Activated T-cell treated with anti-CD3 and anti-CD28 coated beads for 48 hours (primary cell): ENCODE measurements at places on chromosomes 2 and 18.
A peak's percentile ranks its signal among the peaks of the same experiment; 100 is the strongest.

DNA sequence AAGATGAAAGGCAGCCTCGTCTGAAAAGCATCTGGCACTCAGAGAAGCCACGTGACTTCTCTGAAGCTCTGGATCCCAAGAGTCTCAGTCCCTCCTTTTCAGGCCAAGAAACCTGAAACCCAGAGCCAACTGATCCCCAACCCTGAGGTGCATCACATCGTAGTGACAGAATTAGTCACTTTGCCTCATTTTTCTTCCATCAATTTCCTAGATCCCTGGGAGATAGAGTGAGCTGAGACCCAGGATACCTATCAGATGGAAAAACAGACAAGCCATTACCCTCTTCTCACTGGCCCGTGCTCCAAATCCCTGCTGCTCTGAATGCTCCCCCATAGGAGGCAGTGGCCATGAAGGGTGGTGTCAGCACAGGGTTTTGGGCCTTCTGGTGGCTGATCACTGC is 113.1 kb downstream of the ALK start:
- DNase-seq = no peak

DNA sequence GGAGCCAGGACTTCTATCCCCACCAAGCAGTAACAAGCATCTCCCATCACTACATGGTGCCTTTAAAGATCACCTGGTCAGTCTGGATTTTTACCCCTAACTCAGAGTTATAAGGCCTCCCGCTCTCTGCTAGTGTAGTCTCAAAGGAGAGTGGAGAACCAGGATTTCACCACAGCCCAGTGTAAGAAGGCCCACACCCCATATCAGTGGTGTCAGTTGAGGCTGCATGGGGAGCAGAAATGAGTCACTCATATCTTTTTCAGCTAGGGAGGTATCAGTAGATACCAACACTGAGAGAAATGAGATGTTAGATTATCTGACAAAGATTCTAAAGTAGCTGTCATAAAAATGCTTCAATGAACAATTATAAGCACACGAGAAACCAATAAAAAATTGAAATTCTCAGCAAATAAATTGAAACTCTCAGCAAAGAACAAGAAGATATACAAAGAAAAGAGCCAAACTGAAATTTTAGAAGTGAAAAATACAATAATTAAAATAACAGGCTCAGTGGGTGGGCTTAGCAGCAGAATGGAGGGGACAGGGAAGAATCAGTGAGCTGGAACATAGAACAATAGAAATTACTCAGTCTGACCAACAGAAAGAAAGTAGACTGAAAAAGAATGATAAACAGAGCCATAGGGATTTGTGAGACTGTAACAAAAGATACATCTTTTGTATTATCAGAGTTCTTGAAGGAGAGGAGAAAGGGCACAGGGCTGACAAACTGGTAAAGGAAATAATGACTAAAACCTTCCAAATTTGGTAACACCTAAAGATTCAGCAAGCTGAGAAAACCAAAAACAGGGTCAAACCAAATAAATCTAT is 257.7 kb downstream of the ANAPC1 start:
- no peak for DNase-seq

GRCh38 chr18:58970943-58971790 is 106.5 kb downstream of the ZNF532 start:
- DNase-seq = no peak

DNA sequence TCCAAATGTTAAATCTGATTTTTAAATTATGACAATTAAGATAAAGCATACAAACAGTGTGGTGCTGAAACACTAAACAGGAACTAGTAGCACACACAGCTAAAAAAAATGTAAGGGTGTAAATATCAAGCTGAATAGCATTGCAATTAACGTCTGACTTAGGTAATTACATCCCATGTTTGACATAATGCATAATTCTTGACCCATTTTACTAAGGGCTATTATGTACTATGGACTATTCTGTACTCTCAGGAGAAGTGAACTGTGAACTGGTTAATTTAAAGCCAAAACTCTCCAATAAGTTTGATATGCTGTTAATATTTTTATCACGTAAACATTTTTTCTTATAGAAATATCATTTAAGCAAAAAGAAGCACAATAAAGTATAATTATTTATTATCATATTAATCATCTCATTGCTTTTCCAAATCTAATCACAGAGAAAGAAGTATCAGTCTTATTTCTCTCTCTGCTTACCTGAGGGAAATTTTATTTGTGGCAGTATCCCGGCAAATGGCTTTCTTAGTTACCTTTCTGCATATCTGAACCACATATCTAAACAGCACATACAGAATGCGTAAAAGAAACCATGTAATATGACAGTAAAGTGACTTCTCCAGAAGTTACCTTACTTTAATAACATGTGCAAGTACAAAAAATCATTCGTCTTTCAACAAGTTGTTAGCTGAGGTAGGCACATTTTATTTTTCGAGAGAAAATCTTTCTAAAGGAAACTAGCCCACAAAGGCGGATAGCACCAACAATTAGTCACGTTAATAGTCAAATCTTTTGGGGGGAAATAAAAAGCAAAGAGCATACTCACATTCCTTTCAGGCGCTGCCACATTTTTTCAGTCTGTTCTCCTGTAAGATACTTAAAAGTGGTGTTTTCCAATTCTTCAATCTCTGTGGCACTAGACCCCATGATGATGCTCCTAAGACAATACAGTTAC is 94.9 kb upstream of the PDE1A start:
- DNase-seq = no peak

- no peak for DNase-seq
Observed at GRCh38 chr2:150878356-150878755, 383.3 kb downstream of the RBM43 start.

- DNase-seq = no peak
Observed at GRCh38 chr18:27075828-27076227, 109.3 kb downstream of the CHST9 start.

DNA sequence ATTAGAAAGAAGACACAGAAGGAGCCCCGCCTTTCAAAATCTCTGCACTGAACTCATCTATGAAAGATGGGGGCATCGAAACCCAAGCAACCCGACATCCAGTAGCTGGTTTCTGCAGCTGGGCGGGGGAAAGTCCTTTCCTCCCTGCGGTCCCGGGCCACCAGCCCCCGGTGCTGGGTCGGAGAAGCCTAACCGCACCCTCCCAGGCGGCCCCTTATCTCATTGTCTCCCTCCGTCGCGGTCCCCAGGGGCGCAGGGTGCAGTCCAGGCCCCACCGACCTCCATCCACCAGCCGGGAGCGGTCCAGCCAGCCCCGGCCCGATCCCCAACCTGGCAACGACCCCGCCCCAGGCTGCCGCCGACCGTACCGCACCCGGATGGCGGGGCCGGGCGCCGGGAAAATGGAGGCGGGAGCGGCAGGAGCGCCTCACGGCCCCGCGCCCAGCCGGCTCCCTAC is 452 bp downstream of the RAPH1 start:
- peak; percentile 32 for DNase-seq

GRCh38 chr2:62663411-62663810 is 42.1 kb upstream of the EHBP1 start:
- DNase-seq = no peak

GRCh38 chr2:1550658-1551316 is 137.5 kb downstream of the TPO start:
- peak; percentile 66 for DNase-seq

DNA sequence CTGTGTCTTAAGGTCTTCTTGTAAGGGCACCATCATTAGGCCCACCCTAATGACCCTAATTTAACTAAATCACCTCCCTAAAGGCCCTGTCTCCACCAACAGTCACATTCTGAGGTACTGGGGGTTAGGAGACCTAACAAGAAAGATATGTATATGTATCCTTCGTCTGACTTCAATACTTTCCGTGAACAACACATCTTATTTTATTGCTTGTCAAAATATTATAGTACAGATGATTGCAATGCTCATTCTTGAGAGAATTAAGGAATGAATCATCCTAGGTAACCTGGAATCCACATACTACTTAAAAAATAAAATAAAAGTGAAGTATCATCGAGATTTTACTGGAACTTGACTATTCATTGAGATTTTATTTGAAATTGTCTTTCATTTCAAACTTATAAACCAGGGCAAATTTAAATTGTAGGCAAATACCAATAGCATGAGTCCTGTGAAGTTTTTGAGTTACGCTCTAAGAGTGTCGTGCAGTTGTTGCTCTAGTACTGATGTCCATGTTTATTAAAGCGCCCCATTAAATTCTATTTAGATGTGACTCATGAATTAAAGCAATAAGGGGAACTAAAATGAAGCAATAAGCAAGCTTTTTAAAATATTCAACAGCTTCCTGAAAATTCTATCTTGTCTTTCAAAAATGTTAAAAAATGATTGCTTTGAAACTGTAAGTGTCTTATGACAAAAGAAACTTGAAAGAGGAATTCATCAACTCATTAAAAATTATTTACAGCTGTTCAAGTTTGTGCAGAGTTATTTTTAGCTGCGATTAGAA is 40.0 kb downstream of the CCDC102B start:
- DNase-seq = no peak

- DNase-seq = no peak
Observed at GRCh38 chr2:100924122-100924519, 78.0 kb upstream of the RPL31 start.

DNA sequence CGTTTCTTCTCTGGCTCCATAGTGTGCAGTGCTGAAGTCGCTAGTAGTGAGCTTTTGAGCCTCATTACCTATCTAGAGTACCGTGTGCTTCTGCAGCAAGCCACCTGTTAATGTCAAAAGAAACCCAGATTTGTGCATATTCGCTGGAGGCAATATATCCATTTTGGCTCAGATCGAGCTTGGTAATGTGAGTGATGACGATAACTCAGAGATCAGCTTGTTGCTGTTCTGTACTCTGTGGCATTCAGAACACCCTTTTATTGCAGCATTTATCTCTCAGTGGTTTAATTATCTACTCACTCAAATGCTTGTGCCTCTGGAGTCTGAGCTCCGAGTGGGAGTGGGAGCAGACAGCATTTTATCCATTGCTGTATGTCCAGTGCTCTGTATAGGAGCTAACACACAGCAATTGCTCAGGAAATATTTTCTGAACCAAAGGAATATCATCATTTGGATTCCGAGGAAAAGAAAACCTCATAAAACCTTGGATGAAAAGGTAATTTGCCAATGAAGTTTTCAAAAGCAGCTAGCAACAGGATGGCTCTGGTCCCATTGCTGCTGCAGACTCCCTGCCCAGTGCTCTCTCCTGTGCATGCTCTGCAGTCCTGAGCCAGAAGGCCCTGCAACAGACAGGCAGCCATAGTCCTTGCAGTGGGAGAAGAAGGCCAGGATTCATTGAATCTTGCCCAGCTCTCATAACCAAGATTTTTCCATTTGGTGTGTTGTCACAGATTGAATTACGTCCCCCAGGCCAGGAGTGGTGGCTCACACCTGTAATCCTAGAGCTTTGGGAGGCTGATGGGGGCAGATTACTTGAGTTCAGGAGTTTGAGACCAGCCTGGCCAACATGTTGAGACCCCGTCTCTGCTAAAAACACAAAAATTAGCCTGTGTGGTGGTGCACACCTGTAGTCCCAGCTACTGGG is 183.8 kb downstream of the MYCN start:
- no peak for DNase-seq

GRCh38 chr2:67619204-67619603 is 222.1 kb downstream of the ETAA1 start:
- no peak for DNase-seq

- no peak for DNase-seq
Observed at GRCh38 chr2:128457716-128458115, 139.0 kb upstream of the HS6ST1 start.

GRCh38 chr2:212683346-212684097 is 144.9 kb upstream of the ERBB4 start:
- DNase-seq = no peak

GRCh38 chr2:1168846-1169245 is 218.2 kb downstream of the SNTG2 start:
- no peak for DNase-seq

GRCh38 chr2:232315049-232315922 is 63.3 kb upstream of the ALPP start:
- DNase-seq = peak; percentile 63

DNA sequence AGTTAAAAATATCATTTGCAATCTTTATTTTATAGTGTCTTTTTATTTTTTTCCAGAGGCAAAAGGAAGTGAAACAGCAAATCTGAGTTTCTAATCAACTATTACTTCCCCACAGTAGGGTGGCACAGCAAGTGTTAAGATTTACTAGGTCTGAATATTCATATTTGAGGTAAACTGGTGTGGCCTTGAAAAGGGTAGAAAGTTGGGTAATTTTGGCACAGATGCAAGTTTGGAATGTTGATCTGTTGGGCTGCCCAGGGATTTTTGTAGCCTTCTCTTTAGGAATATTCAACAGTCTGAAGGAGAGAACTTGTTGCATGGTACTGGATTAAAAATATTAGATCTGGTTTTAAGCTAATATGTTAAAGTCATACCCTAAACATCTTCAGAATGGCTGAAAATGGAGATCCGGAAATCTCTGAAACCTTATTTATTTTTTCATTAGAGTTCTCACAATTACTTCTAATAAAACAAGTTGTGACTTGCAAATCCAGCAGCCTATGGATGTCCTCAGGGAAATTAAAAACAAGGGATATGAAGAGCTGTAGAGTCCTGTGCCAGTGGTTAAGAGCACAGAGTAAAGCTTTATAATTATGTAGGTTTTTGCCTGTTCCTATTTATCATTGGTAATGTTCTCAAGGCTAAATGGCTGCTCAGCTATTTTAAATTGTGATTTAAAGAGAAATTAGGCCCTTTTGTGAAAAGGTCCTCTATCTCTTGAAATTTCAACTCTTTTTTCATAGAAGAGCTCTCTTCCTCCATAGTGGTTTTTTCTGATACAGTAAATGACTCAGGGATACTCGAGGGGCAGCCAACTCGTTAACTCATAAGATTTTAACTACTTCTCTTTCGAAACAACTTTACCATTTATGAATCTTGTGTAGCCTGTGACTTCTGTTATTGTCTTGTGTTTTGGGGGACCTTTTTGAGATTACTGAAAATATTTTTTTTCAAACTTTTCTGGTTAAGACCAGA is 11.0 kb downstream of the TANK start:
- DNase-seq = no peak

DNA sequence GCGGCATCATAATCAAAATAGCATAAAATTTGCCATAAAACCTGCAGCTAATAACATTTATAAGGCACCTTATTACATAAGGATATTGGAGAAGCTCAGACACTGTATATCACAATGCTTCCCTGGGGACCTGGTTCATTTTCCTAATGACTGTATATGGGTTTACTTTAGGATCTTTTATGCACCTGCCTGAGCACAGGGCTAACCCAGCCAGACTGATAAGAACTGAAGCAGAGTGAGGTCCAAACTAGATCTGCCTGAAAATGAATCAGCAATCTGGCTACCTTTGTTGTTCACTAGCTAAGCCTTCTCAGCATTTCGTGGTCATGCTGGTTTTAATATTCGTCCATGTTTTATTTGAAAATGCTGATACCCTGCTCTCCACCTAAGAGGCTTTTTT is 1922.3 kb upstream of the CELF4 start:
- no peak for DNase-seq

- DNase-seq = no peak
Observed at GRCh38 chr2:144705328-144706245, 185.7 kb upstream of the ZEB2 start.

DNA sequence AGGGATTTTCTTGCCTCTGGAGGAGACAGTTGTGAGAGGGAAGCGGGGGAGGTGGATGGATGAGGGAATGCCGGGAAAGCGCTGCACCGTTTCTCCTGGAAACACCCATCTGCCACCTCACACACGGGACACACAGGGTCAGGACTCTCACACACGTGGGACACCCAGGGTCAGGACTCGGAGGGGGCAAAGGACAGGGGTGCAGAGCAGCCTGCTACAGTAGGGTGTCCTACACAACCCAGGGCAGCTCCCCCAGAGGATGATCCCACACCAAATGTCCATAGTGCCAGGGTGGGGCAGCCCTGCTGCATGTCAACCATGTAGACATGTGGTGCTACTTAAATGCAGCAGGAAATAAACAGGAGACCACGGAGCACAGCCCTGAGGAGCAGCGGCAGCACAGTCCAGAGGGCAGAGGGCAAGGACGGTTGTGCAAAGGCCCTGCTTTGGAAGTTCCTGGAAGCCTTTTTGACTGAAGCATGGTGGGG is 5.1 kb downstream of the RAMP1 start:
- no peak for DNase-seq
